ENCODE measurements at places on chromosomes 12 and 14. TPM values are rescaled to one million over a fixed set of nuclear protein-coding genes. Genes with fewer than 3 reads are reported as not detected.

DNA sequence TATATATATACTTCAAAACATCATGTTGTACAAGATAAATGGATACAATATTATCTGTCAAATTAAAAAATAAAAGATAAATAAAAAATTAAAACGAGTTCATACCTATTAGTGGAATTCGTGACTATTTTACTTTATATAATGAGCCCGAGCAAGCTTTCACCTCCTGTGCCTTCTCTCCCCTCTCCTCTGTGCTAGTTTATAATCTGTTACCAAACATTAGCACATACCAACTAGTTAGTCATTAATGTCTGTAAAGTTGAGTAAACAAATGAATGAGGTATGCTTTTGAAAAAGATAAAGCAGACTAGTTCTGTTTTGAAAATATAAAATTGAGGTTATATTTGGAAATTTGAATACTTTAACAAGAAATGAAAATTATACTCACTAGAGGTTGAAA is 84.0 kb downstream of the LRRC9 start:
- DNase-seq = no peak

- peak; percentile 61 for DNase-seq
Observed at GRCh38 chr12:113092607-113093408, 36.3 kb downstream of the DTX1 start.

DNA sequence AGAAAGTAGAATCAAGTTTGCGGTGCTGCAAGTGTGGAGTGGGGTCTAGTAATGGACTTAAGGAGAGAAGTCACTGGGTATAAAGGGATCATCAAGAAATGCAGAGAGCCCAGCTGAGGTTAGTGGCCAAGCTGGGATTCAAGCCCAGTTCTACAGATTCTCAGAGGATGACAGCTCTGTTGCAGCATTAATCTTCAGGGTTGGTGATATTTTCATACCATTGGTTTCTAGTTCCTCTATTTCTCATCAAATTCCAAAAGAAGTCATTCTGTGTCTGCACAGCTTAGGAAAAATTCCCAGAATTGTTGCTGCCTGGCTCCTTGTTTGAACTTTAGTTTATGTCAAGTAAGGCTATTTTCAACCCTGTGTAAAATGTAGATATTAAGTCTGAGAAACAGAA is 169.5 kb upstream of the NTF3 start:
- no peak for DNase-seq

GRCh38 chr14:20415782-20416206 is 2.5 kb upstream of the TEP1 start:
- peak; percentile 86 for DNase-seq

DNA sequence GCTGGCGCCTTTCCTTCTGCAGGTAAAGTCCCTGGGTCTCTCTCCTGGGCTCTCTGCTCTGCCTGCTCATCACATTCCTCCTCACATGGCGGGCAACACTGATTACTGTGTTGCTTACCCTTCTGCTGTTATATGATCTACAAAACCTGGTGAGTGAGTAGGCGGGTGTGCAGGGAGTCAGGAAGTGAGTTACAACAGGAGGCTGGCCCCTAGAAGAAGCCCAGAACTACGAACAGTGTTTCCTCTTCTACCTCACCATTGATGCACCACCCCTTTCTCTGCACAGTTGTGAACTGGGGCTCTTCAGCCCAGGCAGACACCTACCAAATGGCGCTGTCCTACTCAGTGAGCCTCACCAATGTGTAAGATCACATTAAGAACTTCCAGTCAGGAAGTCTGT is 4.9 kb upstream of the KLHL33 start:
- DNase-seq = no peak

GRCh38 chr12:85191-85666 is 18.7 kb downstream of the IQSEC3 start:
- DNase-seq = peak; percentile 36

GRCh38 chr12:11164384-11164783 is 6.6 kb upstream of the SMIM10L1 start:
- no peak for DNase-seq

DNA sequence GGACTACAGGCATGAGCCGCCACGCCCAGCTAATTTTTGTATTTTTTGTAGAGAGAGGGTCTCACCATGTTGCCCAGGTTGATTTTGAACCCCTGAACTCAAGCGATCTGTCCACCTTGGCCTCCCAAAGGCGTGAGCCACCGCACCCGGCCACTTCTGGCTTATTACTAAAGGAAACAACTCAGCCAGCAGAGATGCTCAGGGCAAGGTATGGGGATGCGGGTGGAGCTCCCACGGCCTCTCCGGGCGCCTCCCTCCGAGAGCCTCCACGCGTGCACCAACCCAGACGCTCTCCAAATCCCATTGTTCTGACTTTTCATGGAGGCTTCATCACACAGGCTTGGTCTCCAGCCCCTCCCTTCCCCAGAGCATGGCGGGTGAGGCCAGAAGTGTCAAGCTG is 6.1 kb upstream of the GPR132 start:
- no peak for DNase-seq

DNA sequence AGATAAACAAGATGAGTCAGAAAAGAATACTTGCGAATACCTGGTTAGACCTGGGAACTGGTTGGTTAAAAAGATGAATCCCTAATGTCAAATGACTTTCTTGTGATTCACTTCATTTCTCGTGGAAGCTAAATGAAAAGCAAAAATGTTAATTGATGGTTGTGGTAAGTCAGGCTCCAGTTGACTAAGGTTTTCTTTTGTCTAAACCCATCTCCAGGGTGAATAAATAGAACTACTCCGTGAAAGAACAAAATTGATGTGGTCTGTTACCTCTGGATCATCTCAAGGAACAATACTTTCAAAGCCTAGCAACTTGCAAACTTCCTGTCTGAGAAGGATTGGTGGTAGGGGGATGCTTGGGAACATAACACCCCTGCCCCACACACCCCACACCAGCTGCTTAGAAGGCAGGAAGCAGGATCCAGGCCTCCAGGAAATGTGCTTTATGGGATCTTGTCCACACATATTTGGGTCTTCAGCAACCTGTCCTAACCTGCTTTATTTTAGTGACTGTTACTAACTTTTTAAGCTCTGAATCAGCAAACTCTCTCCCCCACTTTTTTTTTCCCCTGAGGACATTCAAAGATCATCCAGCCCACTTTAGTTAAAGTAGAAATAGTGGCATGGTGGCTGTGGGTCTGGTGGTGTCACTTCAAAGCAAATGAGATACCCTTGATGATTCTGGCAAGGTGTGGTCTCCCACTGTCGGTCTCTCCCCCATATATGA is 60.4 kb upstream of the PTHLH start:
- DNase-seq = no peak

DNA sequence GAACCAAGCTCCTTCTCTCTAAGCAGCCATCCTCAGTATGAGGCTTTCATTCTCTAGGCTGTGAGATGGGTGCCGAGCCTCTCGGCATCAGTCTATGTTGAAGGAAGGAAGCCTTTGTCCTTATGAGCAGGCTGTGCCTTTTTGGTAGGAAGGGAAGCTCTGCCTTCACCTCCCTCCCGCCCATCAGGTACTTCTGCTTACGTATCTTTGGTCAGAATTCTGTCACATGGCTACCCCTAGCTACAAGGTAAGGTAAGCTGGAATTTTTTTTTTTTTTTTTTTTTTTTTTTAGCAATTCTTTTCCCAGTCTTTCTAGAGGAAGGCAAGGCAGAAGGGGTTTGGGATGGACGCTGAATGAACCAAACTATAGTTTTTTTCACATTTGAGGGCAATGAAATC is 16.9 kb downstream of the BATF start:
- no peak for DNase-seq

DNA sequence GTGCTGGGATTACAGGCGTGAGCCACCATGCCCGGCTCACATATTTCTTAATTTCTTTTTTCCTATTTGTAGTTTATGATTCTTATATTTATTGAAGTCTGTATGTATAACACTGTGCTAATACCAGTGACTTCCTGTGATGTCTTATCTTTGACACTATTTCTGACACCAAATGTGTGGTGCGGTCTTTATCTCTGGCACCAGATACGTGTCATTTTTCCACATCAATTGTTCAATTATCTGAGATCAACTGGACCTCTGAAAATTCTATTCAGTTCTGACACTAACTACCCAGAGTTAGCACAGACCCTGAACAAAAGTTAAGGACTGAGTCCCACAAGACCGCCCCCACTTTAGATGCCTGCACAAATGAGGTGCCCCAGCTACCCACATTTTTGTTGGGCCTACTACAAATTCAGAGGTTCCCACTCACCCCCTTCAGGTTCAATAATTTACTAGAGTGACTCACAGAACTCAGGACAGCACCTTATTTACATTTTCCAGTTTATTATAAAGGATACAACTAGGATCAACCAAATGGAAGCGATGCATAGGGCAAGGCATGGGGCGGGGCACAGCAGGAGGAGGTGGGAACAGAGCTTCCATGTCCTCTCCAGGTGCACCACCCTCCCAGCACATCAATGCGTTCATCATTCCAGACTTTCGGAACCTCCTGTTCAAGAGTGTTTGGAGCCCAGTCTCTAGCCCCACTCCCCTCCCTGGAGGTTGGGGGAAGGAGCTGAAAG is 11.6 kb upstream of the SRSF9 start:
- DNase-seq = no peak

The LALBA gene
- total RNA-seq = not detected

The KNTC1 gene
- 24.8 TPM for total RNA-seq

The SLC35F4 gene
- total RNA-seq = not detected

The FOXG1 gene
- not detected for total RNA-seq

The ESR2 gene
- 2.2 TPM for total RNA-seq

The LRRK2 gene
- total RNA-seq = 0.81 TPM

The ENDOU gene
- total RNA-seq = 0.27 TPM

The ATXN2 gene
- total RNA-seq = 32.3 TPM
